ENCODE measurements at places on chromosomes 1 and 21.

GRCh38 chr1:115761601-115762302 lies 6.8 kb downstream of the CASQ2 start:
- DNase-seq = no peak

DNA sequence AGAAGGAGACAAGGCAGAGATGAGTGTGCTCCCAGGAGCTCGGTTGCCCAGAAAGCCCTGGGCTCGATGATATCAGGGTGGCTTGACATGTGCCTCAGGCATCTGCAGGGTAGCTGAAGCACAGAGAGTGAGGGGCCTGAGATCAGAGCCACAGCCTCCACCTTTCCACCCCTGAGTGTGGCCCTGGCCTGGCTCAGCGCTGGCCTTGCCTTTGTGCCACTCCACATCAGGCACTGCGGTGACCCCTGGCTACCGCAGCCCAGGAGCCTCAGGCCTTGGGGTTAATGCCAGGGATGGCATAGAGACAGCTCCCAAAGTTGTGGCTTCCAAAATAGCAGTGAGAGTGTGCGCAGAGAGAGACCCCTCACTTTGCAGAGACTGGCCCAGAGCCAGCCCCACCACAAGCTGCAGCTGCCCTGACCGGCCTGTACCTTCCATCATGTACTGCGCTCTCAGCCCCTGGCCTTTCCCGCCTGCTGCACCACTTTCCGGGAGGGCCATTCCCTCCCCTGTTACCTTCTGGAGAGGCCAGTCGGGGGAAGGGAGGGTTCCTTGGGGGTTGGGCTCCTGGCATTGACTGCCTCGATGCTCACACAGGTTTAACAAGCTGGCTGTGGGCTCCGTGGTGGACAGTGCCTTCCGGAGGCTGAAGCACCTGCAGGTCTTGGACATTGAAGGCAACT lies 19.5 kb downstream of the PODN start:
- DNase-seq = no peak

GRCh38 chr1:43239484-43239883 lies 30.3 kb upstream of the TMEM125 start:
- no peak for DNase-seq

- DNase-seq = no peak
Observed at GRCh38 chr21:27694667-27695066, 727.8 kb upstream of the ADAMTS5 start.

DNA sequence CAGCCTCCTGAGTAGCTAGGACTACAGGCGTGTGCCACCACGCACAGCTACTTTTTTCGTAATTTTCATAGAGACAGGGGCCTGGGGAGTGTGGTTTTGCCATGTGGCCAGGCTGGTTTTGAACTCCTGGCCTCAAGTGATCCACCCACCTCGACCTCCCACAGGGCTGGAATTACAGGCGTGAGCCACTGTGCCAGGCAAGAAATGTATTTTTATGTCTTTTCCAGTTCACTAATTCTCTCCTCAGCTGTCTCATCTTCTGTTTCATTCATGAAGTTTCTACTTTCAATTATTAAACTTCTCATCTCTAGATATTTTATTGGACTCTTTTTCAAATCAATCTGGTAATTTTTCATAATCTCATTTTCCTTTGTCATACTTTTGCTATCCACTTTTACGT lies 72.1 kb upstream of the DISP3 start:
- no peak for DNase-seq

DNA sequence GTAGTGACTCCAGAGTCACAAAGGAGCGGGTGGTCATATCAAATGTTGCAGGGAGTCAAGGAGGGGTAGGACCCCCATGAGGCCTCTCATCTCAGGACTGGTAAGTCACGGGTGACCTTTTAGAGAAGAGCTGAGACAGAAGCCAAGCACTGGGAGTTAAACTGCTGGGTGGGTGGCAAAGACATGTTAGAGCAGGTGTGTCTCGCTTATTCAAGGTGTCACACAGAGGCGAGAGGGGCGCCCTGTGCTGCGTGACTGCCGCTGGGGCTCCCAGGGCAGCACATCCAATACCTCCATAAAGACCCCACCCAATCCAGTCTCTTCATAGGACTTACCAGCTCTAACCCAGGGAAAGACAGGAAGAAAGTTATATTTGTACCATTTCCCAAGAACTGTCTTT lies 15.2 kb downstream of the CASQ2 start:
- no peak for DNase-seq

DNA sequence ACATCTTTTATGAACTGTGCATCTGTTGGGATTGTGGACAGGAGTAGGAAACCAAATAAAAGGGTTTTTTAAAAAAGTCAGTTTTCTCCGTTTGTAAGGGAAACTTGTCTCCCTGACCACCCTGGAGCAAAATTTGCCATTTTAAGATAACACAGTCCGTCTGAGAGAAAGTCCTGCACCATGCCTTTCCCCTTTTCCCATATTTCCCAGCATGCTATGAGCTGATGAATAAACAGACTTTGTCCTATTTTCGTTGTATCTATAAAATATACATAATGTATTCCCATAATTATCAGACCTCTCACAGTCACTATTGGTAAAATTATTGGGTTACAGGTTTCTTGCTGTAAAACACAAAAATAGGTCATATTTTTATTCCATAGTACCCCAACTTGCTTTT lies 1.7 kb upstream of the AKT3 start:
- no peak for DNase-seq

- no peak for DNase-seq
Observed at GRCh38 chr21:37292941-37293340, 25.8 kb upstream of the VPS26C start.

DNA sequence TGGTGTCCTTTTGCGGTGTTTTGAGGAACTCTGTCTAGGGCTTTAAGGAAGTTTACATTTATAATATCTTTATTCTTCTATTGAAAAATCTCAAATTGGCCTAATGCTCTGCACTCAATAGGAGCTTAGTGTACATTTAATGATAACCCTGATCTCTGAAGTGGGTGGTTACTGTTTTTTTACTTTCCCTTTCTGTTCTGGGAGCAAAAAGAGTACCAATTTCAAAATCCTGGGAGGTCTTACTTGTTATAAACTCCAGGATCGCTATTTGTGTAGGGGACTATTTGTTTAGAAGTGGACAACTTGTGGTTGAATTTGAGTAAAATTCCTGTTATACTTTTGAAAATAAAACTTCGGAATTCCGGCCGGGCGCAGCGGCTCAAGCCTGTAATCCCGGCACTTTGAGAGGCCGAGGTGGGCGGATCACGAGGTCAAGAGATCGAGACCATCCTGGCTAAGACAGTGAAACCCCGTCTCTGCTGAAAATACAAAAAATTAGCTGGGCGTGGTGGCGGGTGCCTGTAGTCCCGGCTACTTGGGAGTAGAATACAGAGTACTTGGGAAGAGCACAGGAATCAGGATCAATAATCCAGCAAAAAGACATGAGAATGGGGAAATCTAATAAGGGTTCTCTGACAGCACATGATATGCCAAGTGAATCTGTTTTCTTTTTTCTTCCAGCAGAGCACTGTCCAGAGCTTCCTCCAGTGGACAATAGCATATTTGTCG lies 1.1 kb downstream of the C4BPB start:
- no peak for DNase-seq

DNA sequence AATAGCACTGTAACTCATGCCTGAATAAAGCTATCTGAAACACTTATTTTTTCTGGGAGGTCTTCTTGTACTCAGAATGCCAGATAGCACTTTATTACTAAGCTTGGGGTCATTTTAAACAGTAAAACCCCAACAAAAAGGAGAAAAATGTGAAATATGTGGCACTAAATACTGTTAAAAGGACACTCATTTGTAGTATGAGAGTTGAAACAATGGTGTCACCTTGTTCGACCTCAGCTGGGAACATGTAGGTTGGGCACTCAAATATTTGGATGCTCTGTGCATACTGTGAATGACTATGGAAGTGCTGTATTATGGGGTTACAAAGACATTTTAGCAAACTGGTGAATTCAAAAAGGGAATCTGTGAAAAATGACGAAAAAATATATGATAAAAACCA lies 53.9 kb downstream of the SELENOF start:
- DNase-seq = no peak

GRCh38 chr1:179831852-179832699 lies 45.5 kb downstream of the TOR1AIP2 start:
- DNase-seq = no peak

DNA sequence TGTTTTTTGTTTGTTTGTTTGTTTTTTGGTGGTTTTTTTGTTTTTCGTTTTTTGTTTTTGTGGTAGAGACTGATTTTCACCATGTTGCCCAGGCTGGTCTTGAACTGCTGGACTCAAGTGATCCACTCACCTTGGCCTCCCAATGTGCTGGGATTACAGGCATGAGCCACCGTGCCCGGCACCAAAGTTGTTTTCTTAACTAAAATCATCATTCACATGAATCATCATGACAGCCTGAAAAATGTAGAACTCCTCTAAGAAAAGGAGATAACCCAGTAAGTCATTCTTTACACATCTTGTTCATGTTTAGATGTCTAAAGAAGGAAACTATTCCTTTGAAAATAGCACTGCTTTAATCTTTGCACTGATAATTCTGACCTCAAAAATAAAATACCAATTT lies 37.5 kb downstream of the DISP1 start:
- no peak for DNase-seq

DNA sequence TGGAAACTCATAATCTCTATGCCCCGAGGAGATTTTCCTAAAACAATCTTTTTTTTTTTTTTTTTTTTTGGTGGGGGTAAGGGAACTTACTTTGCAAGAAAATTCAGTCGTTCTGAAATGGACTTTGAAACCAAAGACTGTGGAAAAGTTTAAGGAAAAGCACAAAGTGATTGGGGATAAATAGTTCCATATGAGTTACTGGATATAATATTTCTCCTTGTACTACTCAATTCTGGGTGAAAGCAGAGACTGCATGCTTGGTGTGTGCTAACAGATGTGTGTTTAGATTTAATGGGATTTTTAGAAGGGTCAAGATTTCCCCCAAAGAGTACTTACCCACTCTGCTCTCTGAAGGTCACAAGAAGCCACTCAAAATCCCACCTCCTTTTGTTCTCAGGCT lies 204.9 kb upstream of the USP24 start:
- no peak for DNase-seq

- no peak for DNase-seq
Observed at GRCh38 chr1:99570486-99571089, 75.3 kb upstream of the PALMD start.

GRCh38 chr1:167553136-167554027 lies at the start of gene CREG1:
TSS of gene CREG1 (minus strand) at chr1:167553762.
- peak; percentile 77 for DNase-seq

Measured in activated CD4-positive, alpha-beta T cell treated with anti-CD3 and anti-CD28 coated beads for 1 hour (primary cell).